ENCODE measurements at places on chromosomes 2 and 18. TPM values are rescaled to one million over a fixed set of nuclear protein-coding genes. Genes with fewer than 3 reads are reported as not detected.

DNA sequence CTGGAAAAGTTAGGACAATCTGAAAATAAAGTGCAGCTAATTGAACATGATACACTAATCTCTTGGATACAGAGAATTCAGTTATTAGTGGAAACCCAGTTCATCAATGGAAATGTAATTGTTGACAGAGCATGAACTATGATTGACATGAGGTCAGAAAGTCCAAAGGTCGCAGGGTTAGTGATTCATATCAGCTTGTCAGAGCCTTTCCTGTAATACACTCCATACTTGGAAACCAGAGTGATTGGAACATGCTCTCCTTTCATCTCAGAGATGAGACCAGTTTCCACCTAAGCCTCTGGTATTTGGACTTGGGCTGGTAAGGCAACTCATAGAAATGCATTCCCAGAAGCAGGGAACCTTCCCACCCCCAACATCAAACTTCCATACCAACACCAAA lies 8.5 kb upstream of the NCKAP5 start:
- DNase-seq: peak; percentile 62

THSD7B gene
- 7.1 TPM for total RNA-seq

DNER gene
- not detected for total RNA-seq

GRCh38 chr2:54691445-54692135 lies 31.9 kb upstream of the EML6 start:
- DNase-seq: peak; percentile 81

- DNase-seq: no peak
These were observed 135.2 kb downstream of the NYAP2 start for GRCh38 chr2:225534697-225535096.

B4GALT6 gene
- 22.4 TPM for total RNA-seq

DNA sequence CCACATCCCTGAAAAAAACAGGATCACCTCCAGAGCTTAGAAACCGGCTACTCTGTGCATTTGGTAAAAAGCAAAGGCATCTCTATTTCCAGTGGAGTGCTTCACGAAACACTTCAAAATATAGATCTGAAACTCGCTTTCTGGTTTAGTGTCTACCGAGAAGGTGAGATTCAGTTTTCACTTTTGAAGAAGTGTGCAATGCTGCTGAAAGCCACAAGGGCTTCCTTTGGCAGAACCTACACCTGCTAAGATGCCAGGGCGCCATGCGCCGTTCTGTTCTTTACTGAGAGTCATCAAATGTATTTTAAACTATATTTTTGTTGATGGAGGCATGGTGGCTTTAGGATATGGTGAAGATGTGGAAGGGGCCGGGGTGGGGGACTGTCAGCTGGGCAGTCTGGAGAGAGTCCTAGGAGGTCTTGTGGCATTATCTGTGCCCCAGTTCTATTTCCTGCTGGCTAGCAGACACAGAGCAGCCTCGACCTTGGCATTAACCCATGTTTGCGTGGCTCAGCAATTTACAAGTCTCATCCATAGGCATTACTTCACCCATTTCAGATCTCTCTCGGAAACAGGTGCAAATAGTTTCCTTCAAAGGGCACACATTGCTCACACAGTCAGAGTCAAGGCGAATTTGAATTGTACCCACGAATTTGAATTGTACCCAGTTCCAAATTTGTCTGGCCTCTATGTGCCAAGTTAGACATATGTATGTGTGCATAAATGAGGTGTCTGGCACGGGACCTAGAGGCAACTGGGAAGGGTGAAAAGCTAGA lies 46.7 kb upstream of the KCNF1 start:
- no peak for DNase-seq

DNA sequence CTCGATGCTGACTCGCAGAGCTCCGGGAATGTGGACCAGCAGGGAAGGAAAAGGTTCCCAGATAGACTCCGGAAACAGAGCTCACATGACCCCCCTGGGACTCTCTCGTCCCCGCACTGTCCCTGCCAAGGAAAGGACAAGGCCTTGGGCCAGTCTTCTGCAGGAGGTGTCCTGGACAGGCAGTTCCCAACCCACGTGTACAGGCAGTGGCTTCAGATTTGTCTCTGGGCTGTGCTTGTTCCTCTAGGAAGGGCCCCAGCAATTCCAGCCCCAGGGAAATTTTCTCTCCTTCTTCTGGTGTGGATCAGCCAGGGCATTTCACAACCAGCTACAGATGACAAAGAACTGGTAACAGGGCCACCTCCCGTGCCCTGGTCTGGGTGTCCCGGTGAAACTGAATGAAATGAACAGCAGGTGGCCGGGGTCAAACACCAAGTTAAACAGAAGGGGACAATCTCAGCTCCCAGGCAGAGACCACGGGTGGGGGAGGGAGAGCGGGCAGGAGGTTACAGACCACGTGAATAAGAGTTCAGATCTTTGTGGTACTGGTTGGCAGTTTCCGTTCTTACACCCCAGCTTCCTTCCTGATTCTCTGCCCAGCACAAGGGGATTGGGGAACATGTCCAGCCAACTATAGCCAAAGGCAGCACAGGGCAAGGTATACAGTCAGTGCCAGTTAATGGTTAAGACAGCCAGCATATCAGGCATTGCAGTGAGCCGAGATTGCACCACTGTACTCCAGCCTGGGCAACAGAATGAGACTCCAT lies 52.2 kb upstream of the CAB39 start:
- DNase-seq: no peak

GRCh38 chr2:33000986-33001385 lies 54.2 kb downstream of the LTBP1 start:
- no peak for DNase-seq

GRCh38 chr2:238267341-238267710 lies 21.1 kb downstream of the PER2 start:
- no peak for DNase-seq

DNA sequence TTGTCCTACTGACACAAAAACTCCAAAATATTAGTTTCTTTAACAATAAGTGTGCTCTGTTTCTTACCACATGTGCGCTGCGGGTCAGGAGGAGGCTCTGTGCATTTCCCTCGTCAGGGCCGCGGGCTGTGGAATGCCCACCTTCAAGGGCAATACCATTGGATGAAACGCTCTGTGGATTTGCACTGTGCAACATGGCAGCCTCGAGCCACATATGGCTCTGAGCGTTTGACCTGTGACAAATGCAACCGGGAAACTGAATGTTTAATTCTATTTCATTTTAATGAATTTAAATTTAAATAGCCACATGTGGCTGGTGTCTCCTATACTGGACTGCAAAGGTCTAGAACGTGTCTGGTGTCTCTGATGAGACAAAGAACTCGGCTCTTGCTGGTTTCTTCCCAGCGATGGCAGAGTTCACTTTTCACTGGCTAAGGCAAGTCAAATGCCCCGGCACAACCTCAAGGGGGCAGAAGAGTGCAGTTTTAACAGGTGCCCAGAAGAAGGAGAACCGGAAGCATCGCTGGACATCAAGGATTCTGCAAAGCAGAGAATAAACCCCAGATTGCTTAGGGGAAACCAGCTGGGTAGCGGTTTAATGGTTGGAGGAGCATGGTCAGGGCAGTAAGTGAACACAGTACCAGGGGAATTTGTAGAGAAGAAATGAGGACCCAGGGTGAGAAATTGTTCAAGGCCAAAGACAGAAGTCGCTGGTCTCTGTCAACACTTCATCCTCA lies 37.0 kb upstream of the TMEM18 start:
- DNase-seq: peak; percentile 47

- DNase-seq: no peak
These were observed 87.7 kb downstream of the MEP1B start for GRCh38 chr18:32277549-32277948.

GRCh38 chr2:20509301-20509769 lies 62.5 kb downstream of the RHOB start:
- DNase-seq: no peak

PROKR1 gene
- total RNA-seq: 0.09 TPM

CASP8 gene
- total RNA-seq: 32.1 TPM

DNA sequence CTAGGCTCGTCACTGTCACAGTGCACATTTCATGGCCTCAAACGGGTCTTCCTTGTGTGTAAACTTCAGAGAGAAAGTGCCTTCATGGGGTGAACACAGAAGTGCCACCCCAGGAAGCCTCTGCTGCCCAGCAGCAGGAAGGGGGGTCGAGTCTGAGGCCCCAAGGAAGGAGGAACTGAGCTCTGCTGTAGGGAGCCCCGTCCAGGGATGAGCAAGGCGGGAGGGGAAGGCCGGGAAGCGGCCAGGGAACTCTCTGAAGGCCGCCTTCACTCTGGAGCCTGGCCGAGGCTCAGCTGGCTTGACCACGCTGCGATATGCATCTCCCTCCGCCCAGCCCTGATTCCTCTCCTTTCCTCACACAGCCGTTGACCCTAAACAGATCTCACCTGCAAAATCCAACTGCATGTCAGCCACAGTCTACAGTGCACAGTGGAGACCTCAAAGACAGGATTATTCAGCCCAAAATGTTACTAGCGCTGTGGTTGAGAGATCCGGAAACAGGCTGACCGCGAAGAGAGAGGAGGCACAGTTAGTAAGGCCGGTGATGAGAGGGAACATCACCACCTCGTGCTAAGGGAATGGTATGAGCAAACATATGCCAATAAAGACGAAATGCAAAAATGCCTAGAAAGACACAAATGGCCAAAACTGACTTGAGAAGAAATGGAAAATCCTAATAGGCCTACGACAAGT lies 34.2 kb upstream of the CTDP1 start:
- DNase-seq: no peak

GRCh38 chr18:73355121-73355520 lies 487.3 kb upstream of the NETO1 start:
- DNase-seq: no peak

DNA sequence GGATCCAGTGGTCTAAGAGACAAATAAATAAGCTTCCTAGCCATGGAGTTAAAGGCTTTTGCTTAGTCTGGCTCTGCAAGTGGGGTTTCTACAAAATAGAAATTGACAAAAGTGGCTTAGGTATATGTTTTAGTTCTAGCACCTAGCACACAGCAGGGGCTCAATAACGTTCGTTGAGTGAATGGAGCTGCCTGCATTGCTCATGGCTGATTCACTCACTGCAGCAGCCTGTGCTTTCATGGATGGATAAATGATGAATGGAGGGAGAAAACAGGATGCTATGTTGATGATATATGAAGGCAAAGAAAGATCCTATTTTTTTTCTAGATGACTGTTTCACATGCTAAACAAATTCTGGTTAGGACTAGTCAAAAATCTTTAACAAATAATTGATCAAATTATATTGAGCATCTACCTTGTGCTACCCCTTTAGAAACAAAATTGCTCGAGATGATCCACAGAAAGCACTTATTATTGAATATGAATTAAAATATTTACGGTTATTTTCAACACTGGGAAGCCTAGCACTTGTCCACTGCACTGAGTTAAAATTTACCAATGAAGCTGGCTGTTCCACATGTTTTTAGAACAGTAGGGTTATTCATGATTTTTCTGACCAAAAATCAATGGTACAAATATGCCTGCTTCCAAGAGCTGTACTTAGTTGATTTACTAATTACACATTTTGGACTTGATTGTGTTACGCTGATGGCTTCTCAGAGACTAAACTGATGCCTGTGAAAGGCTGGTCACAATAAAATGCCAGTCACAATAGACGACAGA lies 39.6 kb downstream of the HDHD2 start:
- no peak for DNase-seq

GRCh38 chr2:105371156-105371555 lies 27.7 kb downstream of the FHL2 start:
- DNase-seq: no peak

LIMS4 gene
- total RNA-seq: 2.4 TPM

GCA gene
- total RNA-seq: 29.2 TPM

- DNase-seq: no peak
These were observed 288.0 kb downstream of the AFF3 start for GRCh38 chr2:99854236-99854852.

HOXD3 gene
- 1.5 TPM for total RNA-seq

GREB1 gene
- 2.2 TPM for total RNA-seq

C2orf81 gene
- total RNA-seq: 1.7 TPM

DNA sequence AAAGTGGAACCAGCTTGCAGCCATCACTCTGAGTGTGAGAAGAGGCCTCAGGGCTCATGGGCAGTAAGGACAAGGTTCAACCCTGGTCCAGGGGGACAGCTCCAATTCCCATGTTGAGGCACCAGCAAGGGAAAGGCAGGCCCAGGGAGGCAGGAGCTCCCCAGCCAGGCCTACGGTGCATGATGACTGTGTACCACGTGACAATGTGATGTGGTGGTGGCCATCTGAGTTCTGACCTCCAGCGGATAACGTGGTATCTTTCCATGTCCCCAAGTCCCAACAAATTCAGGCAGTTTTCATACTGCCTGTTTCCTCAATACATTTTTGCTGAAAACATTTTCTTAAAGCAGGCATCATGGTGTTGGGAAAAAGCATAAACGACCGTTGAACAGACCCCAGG lies 36.1 kb upstream of the COL6A3 start:
- no peak for DNase-seq

IL36RN gene
- 0.19 TPM for total RNA-seq

- DNase-seq: no peak
These were observed 40.5 kb upstream of the IL1R2 start for GRCh38 chr2:101951296-101951695.

DNA sequence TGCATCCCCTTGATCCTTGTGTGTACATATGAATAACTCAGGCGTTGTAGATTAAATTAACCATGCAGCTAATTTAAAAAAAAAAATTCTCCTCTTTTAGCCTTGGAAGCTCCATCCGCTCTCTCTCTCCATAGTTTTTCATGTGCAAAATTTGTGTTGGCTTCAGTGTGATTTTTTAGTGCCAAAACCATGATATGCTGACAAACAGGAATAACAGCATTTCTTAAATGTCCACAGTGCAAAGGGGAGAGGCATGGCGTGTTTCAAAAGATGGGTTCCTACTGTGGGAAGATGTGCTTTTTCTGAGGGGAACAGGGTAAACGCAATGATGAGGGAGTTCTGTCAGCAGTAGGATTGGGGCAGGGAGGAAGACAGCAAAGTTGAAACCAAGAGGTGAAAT lies 247.0 kb downstream of the ICOS start:
- no peak for DNase-seq

NEUROD1 gene
- not detected for total RNA-seq

GRCh38 chr2:238162251-238162845 lies 3.6 kb downstream of the ERFE start:
- DNase-seq: no peak

DNA sequence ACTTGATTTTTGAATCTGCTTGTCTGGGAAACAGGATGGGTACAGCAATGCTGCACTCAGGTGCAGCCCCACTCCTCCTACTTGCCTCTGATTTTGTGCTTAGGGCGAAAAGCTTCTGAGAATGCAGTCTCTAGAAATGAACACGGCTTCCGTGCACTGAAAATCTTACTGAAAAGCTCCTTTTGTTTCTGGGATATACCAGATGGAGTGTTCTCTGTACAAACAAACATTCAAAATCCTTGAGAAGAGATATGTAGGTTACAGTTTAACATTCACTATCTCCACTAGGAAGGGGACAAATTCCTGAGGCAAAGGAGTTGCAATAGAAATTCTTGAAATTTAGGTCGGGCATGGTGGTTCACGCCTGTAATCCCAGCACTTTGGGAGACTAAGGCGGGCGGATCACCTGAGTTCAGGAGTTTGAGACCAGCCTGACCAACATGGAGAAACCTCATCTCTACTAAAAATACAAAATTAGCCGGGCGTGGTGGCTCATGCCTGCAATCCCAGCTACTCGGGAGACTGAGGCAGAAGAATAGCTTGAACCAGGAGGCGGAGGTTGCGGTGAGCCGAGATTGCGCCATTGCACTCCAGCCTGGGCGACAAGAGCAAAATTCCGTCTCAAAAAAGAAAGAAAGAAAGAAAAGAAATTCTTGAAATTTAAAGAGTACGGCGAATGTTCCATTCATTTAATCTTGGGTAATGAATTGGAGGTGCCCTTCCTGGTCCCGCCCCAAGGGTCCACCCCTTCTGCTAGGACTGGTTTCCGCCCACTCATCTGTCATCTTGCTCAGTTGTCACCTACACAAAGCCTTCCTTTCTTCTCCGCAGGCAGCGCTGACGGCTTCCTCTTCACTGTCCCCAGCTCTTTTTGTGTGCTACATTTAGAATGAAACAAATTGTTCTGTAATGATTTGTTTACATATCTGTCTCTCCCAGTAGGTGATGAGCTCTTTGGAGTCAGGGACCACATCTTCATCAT lies 92.4 kb downstream of the SOCS6 start:
- DNase-seq: peak; percentile 85

Data from Caco-2 (cell line).